Left ventricle myocardium superior (tissue), 1 donor: ENCODE measurements at places on chromosomes 1 and 21.
A peak's percentile ranks its signal among the peaks of the same experiment; 100 is the strongest.

DNA sequence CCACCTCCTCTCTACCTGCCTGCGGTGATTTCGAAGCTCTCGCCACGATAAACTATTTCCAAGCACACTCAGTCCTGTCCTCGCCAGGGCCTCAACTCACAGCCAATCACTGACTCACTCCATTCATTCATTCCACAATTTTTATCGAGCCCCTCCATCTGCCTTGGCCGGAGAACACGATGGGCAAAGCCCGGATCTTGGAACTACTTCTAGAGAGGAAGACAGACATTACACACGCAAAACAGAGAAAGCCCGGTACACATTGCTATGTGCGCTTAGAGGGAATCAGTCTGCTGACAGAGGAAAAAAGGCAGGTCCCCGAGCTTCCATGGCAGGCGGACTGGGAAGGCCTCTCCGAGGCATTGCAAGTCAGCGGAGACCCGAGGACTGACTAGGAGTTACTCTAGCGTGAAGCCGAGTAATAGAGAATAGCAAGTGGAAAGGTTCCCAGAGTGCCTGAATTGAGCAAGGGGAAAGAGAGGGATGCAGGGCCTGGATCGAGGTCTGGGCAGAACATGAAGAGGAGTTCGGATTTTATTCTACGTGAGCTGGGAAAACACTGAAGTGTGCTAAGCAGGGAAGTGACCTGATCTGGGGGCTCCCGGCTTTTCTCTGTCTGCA is 54.2 kb upstream of the DNAJC6 start:
- DNase-seq, result no peak

DNA sequence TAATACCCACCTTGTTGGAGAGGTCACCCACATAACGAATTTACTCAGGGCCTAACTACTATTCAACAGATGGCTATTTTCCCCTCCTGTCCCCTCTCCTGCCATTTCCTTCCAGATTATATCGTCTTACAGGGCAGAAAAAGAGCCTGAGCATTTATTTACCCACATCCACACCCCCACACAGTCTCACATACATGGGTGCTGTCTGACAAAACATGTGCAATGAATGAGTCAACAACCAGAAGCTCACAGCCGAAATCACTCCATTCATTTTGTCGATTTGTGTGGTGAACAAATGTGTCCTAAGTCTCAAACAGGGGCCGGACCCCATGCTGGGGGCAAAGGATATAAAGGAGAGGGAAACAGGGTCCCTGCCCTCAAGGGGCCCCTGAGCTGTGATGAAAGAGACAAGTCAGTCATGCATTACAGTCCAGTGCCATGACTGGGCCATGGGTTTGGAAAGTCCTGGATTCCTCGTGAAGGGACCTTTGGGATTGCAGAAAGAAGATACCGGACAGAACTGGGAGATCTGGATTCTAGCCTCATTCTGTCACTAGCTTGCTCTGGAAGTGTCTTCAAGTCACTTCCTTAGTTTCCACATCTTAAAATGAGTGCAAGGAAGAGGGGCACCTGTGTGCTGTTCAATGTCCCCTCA is 16.4 kb upstream of the ZNF683 start:
- no peak for DNase-seq

GRCh38 chr1:190847166-190847565 is 369.5 kb upstream of the BRINP3 start:
- DNase-seq, result no peak

GRCh38 chr1:53079251-53079650 is 17.2 kb downstream of the PODN start:
- DNase-seq, result peak; percentile 10

GRCh38 chr1:193545171-193545570 is 358.8 kb upstream of the B3GALT2 start:
- DNase-seq, result no peak

DNA sequence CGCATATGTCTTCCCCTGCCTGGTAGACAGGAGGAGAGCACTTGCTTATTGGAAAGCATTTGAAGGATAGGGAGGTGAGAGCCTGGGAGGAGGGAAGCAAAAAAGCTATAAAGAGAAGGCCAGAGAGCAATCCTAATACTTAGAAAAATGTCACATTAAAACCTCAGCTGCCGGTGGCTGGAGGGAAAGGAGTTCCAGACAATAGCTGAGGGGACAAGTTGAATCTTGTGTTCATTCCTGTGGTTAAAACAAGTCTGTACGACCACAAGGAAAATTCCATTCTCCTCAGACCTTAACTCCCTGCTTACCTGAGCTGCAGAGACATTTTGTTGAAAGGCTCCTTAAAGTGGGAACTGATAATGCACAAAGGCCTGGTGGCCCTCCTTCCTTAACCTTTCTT is 218.8 kb upstream of the CAMK1G start:
- DNase-seq, result no peak

DNA sequence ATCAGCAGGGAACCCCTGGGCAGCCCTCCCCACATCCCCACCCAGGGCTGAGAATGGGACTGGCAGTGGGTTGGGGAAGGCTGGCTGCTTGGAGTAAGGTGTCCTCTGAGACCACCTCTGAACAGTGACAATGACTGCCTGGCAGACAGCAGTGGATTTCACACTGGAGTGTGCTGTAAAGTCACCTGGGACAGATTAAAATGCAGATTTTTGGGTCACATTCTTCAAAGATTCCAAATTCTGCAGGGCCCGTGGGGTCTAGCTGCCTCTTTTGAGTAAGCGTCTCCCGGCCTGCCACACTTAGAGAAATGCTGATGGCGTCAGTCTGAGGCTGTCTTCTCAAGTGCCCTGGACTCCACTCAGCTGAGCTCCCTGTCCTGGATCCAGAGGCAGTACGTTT is 164.5 kb downstream of the GRIK3 start:
- DNase-seq, result no peak

DNA sequence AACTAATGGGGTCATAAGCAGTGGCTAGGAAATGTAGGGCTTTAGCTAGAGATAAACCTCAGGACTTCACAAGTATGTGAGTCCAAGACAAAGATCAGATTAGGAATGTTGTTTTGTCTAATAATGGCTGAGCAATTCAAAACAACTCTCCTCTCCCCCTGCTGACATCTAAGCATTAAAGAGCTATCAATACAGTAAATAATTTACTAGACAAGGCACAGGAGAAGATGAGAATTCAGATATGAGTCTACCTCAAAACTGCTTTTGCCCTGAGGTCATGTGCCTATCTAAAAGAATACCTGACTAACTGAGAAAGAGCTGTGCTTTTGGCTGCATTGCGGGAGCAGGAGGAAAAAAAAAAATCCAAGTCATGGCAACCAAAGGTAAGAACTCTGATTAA is 86.8 kb downstream of the SPATA17 start:
- DNase-seq, result no peak

DNA sequence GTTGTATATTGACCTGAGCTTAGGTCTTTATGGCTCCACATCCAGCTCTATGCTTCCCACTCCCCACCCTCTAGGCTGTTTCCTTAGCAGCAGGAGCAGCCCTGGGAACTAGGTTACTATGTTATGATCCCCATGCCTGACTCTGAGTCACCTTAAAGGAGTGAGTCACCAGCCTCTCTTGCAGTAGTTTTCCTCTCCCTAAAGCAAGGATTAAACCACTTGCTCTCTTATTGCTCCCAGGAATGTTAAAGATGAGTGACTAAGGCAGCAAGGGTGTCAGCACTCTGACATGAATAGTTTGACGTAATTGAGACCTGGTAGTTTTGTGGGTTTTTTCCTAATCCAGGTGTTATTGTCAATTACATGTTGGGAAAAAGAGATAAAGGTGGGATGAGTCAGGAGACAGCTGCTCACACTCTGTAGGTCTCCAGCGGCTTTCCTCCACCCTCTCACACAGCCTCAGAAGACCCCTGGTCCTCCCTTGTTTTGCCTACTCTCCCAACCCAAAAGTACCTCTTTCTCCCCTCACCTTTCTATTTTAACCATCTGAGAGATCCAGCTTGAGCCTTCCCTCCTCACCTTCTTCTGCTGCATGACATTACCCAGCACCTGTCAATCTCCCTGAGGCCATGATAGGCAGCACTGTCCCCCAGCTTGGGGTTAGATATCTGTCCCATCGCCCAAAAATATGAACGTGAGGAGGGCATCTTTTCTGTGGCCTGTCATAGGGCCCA is 369.1 kb upstream of the VAMP3 start:
- DNase-seq, result no peak

DNA sequence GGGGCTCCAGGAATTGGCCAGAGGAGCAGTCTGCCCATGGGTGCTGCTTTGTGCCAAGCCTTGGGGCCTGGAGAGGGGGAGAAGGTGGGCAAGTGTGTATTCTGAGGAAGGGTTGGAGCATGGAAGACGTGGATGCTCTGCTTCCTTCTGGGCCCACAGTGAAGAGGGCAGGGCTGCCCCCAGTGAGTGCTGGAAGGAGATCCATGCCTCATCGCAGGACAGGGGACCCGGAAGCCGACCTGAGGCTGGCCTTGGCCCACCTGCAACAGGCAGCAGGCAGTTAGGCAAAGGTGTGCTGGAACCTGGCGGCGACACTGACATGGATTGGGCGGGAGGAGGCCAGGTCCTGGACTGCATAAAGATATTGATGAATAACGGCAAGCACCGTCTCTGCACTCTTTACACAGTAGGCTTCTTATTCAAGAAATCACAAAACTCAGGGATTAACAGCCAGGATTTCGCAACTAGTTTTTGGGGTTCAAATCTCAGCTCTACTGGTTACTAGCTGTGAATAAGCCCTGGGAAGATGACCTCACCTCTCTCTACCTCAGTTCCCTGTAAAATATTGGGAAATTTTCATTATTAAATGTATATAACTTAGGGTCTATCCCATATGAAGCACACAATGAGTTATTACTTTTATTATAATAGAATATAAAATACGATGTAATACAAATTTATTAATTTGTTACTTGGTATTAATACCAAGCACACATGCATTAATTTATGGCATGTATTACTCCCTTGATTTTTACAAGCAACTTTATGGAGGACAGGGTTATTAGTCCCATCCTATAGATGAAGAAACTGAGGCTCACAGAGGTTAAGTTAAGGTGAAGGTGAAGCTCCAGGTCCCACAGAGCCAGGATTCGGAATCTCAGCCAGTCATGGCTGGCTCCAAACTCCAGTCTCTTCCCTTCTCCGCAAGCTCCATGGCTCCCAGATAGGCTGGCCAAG is 62.3 kb downstream of the DHRS3 start:
- DNase-seq, result no peak

DNA sequence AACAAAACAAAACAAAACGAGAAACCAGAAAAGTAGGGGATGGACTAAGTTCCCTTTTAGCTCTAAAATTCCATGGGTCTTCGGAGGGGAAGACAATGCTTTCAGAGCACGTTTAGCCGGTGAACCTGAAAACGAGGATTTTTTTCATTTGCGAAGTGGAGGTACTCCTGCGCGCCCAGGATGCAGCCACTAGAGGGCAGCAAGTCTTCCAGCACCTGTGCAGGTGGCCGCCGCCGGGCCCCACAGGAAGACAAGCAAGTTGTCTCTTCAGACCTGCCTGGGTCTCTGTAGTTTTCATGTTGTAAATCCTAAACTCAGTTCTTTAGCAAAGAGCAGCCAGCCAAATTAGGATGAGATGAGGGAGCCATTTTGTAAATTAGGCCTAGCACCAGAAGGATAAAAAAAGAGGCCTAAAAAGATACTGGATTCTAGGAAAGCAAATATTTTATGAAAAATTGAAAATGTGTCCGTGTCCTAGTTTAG is 17.7 kb upstream of the SNX27 start:
- DNase-seq, result peak; percentile 86

- DNase-seq, result no peak
These were observed 27.5 kb upstream of the CD1D start for GRCh38 chr1:158153179-158153578.

GRCh38 chr21:43719748-43720538 is 1.0 kb downstream of the PDXK start:
- peak; percentile 57 for DNase-seq
